Esophagus mucosa (tissue), 1 donor: ENCODE measurements at places on chromosomes 6 and 20. TPM values are rescaled to one million over a fixed set of nuclear protein-coding genes. Genes with fewer than 3 reads are reported as not detected.

GRCh38 chr20:62025832-62026563 is 39.7 kb downstream of the TAF4 start:
- ATAC-seq: no peak

Gene TSBP1
- total RNA-seq: not detected

GRCh38 chr6:70163795-70164194 is 139.1 kb downstream of the COL9A1 start:
- ATAC-seq: no peak

DNA sequence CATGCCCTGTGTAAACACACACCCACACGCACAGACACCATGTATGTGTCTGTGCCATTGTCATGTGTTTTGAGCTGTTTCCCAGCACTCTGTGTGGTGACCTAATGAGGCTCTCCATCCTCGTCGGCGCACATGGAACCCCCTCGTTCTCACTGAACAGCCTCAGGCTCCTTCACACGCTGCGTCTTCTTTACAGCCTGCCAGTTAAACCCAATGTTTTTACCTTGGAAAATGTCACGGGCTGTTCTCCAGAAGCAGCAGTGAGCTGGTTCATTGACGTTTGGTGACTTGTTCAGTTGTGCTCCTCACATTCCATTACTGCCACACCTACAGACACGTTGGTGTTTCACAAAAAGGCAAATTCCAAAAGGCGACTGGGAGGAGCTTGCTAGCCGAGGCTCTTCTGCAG is 201.0 kb upstream of the FOXQ1 start:
- peak; percentile 69 for ATAC-seq

DNA sequence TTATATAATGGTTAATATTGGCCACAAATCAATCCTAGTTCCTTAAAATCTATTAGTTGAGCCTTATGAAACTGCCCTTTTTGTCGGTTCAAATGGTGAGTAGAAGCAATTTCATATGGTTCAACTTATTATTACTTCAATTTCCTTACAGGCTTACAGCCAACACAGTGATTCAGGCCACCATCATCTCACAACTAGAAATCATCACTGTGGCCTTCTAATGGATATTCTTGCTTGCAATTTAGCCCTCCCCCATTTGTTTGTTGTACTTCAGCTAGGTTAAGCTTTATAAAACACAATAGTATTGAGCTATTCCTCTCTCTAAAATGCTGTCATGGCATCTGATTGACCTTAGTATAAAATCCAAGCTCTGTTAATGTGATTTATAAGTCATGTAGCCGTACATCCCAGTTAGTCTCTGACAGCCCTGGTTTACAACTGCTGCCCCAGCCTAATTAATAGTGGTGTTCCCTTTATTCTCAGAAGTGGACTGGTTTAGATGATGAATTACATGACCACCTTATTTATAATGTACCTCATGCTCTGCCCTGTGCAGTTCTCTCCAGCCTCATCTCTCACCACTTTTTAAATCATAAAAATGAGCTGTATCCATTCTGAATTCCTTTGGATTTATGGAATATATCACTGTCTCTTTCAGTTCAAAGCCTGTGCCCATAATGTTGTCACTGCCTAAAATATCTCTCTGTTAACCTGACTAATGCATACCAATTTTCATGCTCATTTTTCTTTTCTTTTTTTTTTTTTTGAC is 36.7 kb downstream of the LAMA2 start:
- no peak for ATAC-seq

Gene DAAM2
- total RNA-seq: 2.3 TPM

DNA sequence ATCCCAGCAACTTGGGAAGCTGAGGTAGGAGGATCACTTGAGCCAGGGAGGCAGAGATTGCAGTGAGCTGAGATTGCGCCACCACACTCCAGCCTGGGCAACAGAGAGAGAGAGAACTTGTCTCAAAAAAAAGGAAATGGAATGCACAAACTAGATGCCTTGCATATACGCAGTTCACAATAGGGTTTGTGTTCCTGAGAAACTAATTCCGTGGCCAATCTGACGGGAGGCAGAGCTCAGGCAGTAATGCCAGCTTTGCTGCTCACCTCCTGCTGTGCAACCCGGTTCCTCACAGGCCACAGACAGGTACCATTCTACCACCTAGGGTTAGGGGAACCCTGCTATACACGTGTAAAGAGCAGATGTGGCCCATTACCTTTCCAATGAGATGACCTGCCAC is 1.4 kb downstream of the CDK5RAP1 start:
- ATAC-seq: no peak

Gene ADAM33
- total RNA-seq: 2.5 TPM

- ATAC-seq: no peak
Measured at GRCh38 chr20:62411479-62412193, 4.6 kb upstream of the CABLES2 start.

GRCh38 chr6:15254070-15254975 is 8.5 kb downstream of the JARID2 start:
- no peak for ATAC-seq

Gene ANKRD66
- total RNA-seq: not detected

DNA sequence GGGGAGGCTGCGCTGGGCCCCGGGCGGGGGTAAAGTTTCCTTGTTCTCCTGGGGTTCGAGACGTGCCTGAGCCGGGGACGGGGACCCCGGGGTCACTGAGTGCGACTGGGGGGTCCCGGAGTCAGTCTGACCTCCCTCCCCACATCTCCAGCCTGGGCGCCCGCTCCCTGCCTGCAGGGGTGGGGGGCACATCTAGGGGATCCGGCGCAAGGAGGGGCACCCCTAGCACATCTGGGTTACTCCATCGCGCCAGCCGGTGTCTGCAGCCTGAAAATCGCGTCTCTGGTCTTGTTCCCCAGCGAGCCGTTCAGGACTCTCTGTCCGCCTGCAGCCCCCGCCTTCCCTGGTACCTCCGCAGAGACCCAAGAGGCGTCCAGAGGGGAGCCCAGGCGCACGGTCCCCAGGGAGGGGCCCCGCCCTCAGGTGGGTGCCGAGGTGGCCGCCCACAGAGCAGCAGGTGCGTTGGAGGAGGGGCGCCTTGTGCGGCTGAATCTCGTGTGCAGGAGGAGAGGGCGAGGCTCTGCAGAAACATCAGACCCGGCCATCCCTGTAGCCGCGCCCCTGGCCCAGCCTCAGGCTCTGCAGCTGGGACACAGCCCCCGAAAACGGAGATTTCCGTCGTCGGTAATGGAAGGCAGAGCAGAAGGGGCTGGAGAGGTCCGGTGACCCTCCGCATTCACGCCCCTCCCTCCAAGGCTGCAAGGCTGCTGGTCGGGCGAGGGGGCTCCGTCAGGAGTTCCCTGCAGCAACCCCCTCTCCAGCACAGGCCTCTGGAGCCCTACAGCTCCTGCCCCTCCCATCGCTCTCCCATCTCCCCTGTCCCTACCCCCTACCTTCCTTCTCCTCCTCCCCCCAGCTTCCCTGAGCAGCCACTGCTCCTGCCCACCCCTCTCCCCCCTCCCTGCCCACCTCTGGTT is 628 bp upstream of the CHRNA4 start:
- ATAC-seq: no peak

DNA sequence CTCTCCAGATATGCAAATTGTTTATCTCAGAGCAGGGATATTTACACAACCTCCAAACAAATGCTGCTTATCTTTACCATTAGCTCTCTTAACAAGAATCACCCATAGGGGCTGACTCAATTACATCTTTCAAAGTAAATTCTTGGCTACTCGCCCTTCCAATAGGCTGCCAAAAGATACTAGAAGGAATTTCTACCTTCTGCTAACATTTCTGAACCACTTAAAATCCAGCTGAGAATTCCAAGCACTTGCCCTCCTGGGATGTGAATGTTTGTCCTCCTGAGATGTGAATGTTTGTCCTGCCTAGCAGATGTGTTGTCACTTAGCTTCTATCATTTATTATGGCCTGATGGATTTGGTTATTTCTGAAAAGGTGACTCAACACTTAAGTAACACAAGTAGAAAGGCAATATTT is 388.0 kb downstream of the GJA1 start:
- ATAC-seq: no peak

DNA sequence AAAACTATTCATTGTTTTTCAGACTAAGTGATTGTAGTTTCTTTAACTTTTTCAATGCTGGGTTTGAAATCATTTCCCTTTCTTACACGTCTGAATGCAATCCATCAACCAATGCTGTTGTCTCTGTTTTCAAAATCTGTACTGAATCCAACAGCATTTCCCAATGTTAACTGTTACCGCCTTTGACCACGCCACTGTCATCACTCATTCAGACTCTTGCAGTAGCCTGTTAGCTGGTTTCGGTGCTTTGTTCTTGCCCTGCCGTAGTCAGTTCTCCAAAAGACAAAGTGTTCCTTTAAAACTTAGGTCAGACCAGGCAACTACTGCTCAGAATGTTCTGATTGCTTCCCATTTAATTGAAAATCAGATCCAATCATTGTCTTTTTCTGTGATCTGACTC is 131.3 kb downstream of the PLCB4 start:
- no peak for ATAC-seq

GRCh38 chr6:164007881-164008280 is 593.4 kb downstream of the QKI start:
- ATAC-seq: peak; percentile 11

DNA sequence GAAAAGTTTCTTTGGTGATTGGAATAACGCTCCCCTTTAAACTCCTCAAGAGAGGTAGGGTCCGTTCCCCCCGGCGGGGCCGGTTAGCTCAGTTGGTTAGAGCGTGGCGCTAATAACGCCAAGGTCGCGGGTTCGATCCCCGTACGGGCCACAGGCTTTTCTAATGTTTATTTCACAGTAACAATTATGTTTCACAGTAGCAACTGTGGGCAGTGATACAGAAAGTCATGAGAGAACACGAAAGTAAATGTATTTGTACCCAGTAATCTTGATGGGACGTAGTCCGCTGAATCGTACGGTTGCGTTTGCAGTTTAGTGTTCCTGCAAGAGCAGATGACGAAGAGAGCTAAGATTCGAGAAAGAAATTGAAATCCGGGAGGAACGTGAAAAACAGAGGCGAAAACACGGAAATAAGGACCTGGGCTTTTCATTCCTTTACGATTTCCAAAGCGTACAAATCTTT is 505.5 kb downstream of the PRIM2 start:
- ATAC-seq: no peak

Gene PPIL6
- total RNA-seq: 0.84 TPM

GRCh38 chr20:2578475-2579192 is 42.3 kb downstream of the TMC2 start:
- ATAC-seq: no peak

GRCh38 chr20:33433465-33434234 is 9.9 kb downstream of the SNTA1 start:
- ATAC-seq: peak; percentile 64

Gene BTN1A1
- total RNA-seq: not detected

DNA sequence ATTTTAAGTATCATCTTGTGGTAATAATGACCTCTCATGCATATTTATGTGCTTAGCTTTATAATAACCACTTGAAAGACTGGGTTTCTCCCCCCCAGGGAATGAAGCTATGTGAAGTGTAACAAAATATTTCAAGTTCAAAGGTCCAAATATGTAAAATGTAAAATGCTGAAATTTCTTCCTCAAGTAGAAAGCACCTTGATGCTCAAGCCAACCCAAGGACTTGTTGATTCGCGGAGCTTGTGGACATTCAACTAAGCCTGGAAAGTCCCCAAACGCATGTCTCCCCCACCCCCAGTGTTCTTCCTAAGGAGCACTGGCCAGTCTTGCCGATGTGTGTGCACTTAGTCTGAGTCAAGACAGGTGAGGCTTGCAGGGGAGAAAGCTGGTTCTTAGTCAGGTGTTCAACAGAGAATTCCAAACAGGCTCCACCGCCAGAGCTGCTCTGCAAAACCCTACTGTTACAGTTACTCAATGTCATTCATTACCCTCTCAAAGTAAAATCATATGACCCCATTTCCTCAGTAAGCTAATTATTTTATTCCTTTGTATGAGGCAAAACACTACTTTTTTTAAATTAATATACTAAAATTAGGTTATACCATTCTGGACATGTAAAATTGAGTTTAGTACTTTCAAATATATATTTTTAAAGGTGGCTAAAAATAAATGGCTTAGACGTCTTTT is 46.9 kb upstream of the QKI start:
- no peak for ATAC-seq

DNA sequence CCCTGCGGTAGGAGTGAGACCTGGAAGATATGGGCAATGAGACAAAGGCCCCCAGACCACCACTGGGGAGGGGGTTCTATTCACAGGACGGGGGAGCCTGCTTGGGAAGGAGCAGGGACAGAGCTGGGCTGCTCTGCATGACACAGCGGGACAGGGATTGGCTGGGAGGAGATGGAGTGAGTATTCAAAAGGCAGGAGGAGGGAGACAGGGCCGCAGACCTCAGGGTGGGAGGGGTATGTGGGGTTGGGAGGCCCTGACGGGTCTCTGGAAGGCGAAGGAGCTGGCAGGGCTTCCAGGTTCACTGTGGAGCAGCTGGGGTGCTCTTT is 60.8 kb upstream of the RPS6KA2 start:
- no peak for ATAC-seq

GRCh38 chr6:163487606-163488005 is 73.1 kb downstream of the QKI start:
- no peak for ATAC-seq

Gene TP53TG5
- 0.36 TPM for total RNA-seq

DNA sequence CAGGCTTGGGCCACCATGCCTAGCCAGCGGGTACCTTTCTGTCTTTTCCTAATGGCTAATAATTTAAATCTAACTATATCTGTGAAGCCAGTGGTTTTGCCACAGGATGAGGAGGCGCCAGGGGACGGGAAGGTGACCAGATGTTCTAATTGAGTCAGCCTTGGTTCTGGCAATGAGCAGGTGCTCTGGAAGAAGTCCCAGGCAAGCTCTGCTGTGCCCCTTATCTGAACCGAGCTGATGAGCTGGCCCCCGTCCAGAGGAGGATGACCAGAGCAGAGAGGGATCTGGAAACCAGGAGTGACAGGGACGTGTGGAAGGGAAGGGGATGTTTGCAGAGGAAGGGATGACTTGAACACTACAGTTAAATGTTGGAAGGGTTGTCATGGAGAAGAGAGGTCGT is 46.7 kb downstream of the SLC35D3 start:
- no peak for ATAC-seq
